ENCODE measurements at places on chromosomes 1 and 21.

GRCh38 chr1:24391882-24392603 is 21.5 kb downstream of the STPG1 start:
- DNase-seq, result peak; percentile 79

DNA sequence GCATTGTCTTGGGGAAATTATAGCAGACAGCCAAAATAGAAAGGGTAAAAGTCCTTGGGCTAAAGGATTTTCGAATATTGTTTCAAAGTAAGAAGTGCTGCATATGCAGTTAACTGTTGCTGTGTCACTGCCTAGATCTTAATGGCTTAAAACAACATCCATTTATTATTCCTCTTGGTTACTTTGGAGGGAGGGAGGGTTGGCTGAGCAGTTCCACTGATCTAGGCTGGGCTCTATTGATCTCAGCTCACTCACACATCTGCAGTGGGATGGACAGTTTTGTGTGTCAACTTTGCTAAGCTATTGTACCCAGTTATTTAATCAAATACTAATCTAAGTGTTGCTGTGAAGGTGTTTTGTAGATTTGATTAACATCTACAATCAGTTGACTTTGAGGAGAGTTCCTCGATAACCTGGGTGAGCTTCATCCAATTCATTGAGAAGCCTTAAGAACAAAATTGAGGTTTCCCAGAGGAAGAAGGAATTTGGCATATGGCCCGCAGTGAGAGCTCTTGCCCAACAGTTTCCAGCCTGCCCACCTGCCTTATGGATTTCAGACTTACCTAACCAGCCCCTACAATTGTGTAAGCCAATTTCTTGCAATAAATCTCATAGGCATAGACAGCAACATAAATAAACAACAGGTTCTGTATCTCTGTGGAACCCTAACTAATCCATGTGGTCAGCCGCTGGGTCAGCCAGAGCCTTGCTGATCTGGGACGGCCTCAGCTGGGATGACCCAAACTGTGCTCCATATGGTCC is 187.3 kb downstream of the AK5 start:
- DNase-seq, result no peak

GRCh38 chr21:46482225-46482845 is 23.6 kb downstream of the DIP2A start:
- no peak for DNase-seq

DNA sequence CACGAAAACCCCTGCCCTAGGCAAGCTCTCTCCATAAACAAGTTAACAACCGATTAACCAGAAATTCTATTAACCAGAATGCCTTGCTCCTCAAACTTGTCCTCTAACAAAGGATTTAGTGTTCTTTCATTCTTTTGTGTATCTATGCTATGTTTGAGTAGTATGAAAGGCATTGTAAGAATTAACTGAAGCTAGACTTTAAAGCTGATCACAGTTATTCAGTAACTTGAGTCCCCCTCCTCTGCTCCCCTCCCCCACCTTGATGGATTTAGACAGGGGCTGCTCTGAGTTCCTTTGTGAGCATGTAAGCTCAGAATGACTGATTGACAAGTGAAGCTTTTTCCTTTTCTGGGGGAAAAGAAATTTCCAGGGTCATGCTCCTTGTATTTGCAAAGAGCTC is 257.6 kb downstream of the TTLL7 start:
- no peak for DNase-seq

- DNase-seq, result peak; percentile 69
Measured at GRCh38 chr1:172724765-172725613, 66.1 kb downstream of the FASLG start.

GRCh38 chr1:76430531-76430930 is 356.0 kb downstream of the ST6GALNAC3 start:
- DNase-seq, result no peak

- no peak for DNase-seq
Measured at GRCh38 chr1:154557248-154557938, 1.1 kb downstream of the UBE2Q1 start.

DNA sequence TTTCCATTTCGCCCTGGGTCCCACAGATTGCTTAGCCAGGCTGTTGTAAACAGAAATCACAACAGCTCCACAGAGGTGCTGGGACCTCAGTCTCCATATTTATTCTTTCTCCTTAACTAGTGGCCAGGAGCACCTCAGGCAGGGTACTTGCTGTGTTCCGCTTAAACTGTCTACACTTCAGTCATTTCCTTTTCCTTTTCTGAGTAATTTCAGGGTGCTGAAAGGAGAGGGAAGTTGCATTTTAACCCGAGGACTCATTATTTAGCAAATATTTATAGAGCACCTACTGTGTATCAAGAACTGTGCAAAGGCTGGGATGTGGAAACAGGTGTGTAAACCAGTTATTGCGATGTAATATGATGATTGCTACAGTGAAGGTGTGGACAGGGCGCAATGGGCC is 41.9 kb downstream of the ACP6 start:
- DNase-seq, result no peak

GRCh38 chr1:93653656-93654055 is 28.0 kb downstream of the BCAR3 start:
- DNase-seq, result no peak

DNA sequence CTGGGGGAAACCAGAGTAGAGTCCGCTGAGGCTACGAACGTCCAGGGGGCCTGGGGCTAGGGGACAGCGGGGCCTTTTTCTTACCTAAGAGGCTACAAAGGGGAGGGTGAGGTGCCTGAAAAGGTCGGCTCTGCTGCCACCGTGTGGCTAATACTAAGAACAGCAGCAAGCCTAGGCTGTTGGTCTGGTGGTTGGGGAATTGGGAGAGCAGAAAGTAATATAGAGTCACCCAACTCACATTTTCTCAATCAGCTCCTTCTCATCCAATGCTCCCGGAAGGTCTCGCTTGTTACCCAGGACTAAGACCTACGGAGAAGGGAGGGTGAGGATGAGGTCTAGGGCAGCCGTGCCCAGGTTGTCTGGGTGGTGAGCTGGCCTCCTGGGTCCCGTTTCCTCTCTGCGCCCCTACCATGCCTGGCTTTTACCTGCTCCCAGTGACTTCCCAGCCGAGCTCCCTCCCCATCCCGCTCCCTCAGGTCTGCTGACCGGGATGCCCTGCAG is 9.3 kb downstream of the ARL8A start:
- DNase-seq, result peak; percentile 86

GRCh38 chr1:52179073-52179472 is 37.2 kb downstream of the ZFYVE9 start:
- DNase-seq, result no peak

DNA sequence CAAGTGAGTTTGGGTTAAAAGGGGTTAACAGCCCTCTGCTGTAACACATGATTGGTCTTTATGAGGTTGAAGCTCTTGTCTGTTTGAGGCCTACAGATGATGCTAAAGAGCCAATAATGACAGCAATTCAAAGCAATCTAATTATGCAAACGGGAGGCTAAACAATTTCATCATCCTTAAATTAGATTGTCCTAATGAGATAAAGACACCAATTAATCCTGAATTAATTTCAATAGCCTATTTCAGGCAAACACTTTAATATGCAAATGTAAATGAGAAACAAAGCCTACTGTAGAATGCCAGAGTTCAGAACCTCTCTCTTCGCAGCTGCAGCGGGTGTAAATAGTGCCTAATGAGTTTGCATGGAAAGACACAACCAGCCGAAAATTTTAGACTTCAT is 504.7 kb upstream of the PBX1 start:
- DNase-seq, result no peak

DNA sequence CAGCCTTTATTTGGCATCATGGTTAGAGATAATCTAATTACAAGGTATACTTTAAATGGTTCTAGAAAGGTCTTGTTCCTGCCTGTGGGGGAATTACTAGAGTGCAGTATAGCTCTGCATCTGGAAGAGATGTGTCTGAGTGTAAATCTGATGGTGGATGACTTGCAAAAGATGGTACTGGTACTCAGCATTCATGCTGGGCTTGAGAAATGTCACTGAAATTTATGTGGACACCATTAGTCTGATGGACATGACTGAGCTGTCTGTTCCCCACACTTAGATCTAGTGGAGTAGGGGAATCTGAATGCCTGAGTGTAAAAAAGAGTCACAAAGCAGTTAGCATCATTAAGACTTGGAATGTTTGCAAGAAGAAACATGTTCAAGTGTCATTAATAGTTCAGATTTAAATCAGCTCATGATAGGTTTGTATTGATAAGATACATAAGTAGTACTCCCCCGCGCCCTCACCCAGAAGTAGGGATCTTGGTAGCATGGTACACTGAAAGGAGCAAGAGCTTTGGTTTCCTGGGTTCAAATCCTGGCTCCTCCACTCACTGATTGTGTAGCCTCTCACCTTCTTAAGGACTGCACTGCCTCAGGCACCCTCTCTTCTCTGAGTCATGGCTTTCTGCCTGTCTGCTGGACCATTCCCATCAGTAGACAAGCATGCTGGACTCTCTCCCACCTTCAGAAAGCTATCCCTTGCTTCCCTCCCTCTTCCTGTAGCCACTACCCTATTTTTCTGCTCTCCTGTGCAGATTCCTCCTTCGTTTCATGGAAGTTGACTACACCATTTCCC is 292.9 kb downstream of the NFIA start:
- no peak for DNase-seq

DNA sequence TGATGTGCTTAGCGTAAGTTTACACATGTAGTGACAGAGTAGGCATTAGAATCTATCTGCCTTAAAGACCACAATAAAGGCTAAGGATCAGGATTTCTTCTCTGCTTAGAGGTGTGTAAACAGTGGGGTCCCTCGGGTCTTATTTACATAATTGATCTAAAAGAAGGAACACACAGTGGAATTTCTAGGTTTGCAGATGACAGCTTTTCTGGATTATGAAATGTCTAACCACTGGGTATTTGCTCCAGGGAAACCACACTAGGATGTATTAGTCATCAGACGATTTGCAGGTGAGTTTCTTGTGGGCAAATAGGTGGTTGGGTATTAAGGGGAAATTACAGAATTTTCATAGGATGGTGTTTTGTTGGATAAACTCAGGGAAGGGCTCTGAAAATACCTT is 5.8 kb downstream of the LRRC8D start:
- no peak for DNase-seq

All from hematopoietic multipotent progenitor cell treated with erythropoietin and hydrocortisone succinate and interleukin-3 and kit ligand, for 4 days (in vitro differentiated cells).